ENCODE measurements at places on chromosomes 6 and 20.

- no peak for DNase-seq
Measured at GRCh38 chr6:16150098-16150497, 21.2 kb downstream of the MYLIP start.

- DNase-seq, result no peak
Measured at GRCh38 chr6:79605968-79606764, 25.0 kb upstream of the SH3BGRL2 start.

- no peak for DNase-seq
Measured at GRCh38 chr20:33531885-33532284, 42.0 kb downstream of the CBFA2T2 start.

- no peak for DNase-seq
Measured at GRCh38 chr20:20820785-20821483, 108.5 kb upstream of the RALGAPA2 start.

GRCh38 chr20:44357020-44357419 is 1.5 kb downstream of the HNF4A start:
- no peak for DNase-seq

All from type B pancreatic cell (in vitro differentiated cells).